Activated naive CD4-positive, alpha-beta T cell treated with anti-CD3 and anti-CD28 coated beads, Interleukin-2, amount 10 ng/mL, durations not matched to agents 5 hours and 36 hours (primary cell): ENCODE measurements at places on chromosomes 4 and X. TPM values are rescaled to one million over a fixed set of nuclear protein-coding genes. Genes with fewer than 3 reads are reported as not detected.

Gene MFAP3L
- 0.03 TPM for total RNA-seq

Gene ASB5
- not detected for total RNA-seq

Gene NDP
- not detected for total RNA-seq

Gene HPGD
- 10.0 TPM for total RNA-seq

Gene G6PD
- 68.1 TPM for total RNA-seq

Gene SPARCL1
- total RNA-seq: not detected

Gene AFF1
- total RNA-seq: 66.2 TPM

Gene STAG2
- 86.8 TPM for total RNA-seq

Gene TMEM150C
- not detected for total RNA-seq

Gene CCDC120
- 7.5 TPM for total RNA-seq

Gene IGFBP7
- total RNA-seq: not detected
